GM03348 (cell line): ENCODE measurements at places on chromosomes 3 and 15.

GRCh38 chr3:100104442-100104798, 9.9 kb downstream of the FILIP1L start:
- no peak for DNase-seq

GRCh38 chr3:156189927-156190326, 69.5 kb downstream of the KCNAB1 start:
- no peak for DNase-seq

- peak; percentile 28 for DNase-seq
Measured at GRCh38 chr3:150737874-150738679, 24.9 kb downstream of the SIAH2 start.

DNA sequence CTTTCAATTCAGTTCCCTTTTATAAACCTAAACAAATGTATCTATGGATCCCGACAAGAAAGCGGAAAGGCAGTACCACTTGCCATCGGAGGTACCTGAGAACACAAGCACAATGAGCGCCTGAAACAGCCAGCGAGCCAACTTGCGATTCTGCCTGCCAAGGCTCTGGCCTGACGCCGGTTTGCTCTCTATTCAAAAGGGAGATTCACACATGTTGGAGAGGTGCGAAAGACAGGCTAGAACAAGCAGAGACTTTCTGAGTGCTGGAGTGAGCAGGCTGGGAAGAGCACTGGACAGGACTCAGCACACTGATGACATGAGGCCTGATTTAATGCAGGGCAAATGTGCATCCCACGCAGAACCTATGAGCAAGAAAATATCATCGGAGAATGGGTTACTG, 17.7 kb upstream of the PRR23E start:
- DNase-seq: no peak
